ENCODE measurements at places on chromosomes 4 and X.
A peak's percentile ranks its signal among the peaks of the same experiment; 100 is the strongest.

DNA sequence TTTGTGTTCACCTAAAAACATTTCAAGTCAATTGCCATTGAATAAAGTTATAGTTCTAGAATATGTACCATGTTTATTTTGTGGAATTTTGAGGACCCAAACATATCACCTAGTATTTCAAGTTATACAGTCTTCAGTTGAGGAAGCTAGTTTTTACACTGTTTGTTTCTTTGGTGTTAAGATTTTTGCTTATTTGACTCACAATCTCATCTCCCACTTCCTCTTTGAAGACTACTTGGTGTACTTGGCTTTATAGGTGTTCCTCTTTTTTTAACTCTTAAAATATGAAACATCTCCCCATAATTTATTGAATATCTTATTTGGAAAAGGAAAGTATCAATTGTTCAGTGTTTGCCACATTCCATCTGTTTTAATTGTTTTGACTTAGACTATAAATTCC is 675.4 kb downstream of the RAPGEF2 start:
- no peak for DNase-seq

GRCh38 chr4:85946821-85947220 is 413.0 kb downstream of the MAPK10 start:
- no peak for DNase-seq

- DNase-seq, result no peak
These were observed 139.6 kb downstream of the SOWAHB start for GRCh38 chr4:76758290-76758882.

DNA sequence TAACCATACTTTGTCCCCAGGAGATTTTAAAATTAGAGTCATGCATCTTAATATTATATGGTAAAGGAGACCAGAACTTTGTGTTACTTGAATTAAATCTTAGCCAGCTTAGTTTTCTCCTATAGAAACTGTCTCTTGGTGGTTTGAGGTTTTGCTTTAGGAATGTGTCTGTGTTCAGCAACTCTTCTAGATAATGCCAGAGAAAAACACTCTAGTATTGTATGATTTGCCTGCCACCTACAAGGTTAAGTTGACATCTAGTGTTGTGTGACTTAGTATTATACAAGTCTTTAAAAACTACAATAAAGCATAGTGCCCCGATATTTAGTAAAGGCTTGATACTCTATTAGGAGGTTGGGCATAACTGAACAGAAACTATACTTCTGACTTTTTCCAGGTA is 2.1 kb downstream of the UGT8 start:
- DNase-seq, result no peak

DNA sequence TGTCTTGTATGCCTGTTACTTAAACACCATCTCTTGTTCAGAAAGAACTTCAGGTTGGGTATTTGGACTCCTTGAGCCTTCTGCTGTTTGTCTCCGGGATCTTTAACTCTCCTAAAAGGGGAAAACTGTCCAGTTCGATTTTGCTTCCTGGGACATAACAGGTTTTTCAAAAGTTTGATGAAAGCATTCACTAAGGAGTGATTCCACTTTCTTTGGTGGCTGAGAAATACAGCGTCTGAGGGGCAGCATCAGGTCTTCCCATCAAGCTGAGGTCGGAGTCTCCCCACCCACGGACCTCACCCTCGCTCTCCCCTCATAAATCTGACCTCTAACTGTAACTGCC is 1.4 kb downstream of the AFAP1 start:
- no peak for DNase-seq

GRCh38 chrX:131068945-131069719 is 11.0 kb downstream of the ARHGAP36 start:
- DNase-seq, result no peak

DNA sequence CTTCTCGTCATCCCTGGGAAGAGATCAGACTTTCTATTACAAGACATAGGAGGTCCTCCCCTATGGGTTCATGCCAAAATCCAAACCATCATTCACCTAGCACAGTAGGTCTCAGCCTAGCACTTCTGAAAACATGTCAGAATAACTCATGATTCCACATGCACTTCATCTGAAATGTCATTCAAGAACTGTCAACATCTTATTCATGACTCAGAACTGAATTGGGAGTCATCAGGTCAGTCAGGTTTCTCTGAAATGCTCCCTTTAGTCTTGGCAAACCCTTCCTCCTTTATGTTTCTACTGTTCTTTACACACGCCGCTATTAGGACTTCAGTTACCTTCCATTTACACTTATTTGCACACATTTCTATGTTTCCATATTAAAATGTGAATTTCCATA is 67.2 kb downstream of the ANTXR2 start:
- peak; percentile 31 for DNase-seq

- no peak for DNase-seq
These were observed 2.0 kb upstream of the CFAP97 start for GRCh38 chr4:185205697-185206342.

DNA sequence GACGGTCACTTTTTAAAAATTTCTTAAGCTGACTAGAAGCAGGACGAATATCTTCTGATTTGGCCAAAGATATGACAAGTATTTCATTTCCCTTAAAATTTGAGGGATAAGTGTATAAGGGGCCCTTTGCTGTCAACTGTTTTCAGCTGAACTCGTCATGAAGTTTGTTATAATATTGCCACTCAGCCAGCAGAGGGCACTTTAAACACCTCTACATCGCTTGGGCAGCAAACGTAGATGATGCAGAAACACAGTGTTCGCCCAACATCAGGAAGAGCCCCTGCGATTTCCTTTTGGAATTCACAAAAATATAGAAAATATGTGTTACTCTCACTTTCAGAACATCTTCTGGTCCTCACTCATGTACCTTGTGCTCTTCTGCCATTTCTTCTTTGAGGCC is 435.7 kb upstream of the FMR1 start:
- DNase-seq, result no peak

- DNase-seq, result no peak
These were observed 10.5 kb downstream of the WDFY3 start for GRCh38 chr4:84956014-84956413.

DNA sequence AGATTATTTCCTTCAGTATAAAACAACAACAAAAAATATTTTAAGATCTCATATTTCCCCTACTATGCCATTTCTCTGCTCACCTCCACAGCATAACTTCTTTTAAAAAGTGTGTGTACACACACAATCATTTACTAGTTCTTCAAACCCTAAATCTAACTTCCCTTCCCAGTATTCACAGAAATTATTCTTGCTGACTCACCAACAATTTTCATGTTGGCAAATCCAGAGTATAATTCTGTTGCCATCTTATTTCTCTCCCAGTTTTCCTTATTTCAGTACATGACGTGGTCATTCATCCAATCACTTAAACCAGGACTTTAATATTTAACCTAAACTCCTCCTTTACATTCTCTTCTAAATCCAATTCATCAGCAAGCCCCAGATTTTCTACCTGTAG is 11.4 kb upstream of the RAP1GDS1 start:
- no peak for DNase-seq

DNA sequence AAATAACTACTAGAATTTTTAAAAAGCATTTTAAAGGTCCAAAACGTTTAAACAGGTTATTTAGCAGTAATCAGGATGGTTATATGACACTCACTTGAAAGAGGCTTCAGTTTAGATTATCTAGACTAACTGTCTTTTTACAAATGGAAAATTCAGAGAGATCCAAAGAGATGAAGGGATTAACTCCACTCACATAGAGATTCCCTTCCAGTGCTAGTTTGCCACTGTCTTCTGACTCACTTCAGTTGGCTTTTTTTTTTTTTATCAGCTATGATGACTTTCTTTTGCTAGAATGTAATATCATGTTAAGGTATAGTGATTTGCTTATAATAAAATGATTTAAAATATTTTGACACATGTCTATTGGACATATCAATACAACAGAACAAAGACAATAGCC is 43.8 kb downstream of the GALNT7 start:
- DNase-seq, result no peak

DNA sequence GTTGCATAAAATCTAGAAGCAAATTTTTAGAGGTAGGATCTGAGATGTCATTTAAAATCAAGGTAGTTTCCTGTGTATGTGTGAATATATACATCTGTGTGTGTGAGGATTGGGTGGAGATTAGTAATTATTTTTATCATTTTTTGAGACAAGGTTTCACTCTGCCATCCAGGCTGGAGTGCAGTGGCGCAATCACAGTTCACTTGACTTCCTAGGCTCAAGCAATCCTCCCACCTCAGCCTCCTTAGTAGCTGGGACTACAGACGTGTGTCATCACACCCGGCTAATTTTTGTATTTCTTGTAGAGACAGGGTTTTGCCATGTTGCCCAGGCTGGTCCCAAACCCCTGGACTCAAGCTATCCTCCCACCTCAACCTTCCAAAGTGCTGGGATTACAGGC is 188.3 kb downstream of the RAPGEF2 start:
- no peak for DNase-seq

GRCh38 chr4:168632301-168632725 is 135.5 kb downstream of the PALLD start:
- DNase-seq, result no peak

DNA sequence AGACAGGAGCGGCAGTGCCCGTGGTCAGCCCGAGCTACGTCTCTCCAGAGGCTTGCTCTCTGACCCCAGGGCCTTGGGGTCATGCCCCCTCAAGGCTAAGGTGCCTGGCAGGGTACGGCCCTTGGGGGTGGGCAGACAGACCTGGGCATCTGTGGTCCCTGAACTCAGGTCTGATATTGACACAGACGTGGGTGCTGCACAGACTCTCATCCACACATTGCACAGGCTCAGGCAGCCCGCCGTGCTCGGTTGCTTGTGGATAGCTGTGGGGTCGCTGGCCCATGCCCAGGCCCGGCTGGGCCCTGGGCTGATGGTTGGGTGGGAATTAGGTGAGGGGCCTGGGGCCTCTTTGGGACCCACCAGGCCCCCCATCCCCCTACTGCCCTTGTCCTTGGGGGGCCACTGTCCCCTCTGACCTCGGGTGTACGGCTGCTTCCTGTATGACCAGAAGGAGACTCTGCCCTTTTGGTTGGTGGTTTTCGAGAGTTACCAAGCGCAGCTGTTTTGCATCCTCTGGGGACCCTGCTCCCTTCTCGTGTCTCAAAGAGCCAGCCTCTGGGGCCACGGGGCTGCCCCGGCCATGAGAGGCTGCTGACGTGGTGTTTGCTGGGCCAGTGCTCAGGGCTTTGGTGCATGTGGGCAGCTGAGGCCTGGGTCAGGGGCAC is 10.1 kb downstream of the FGFRL1 start:
- no peak for DNase-seq

- DNase-seq, result no peak
These were observed 89.8 kb downstream of the STIM2 start for GRCh38 chr4:26950446-26950845.

DNA sequence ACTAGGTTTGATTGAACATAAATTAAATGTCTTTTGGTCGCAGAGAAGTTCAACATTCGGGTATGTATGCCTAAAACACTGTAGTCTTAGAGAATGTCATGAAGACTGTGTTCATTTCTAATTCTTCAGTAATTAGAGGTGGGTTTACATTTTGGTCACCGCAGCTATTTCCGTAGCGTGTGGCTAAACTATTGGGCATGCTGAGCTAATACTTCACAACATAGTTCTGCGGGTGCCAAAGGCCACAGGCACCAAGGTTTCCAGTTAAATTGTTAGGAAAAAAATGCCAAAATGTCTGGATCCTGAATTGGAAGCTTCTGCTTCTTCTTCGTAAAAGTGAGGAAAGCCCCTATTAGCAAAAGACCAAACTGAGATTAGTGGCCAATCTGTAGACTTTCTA is 25.1 kb downstream of the SMIM31 start:
- DNase-seq, result no peak

- peak; percentile 58 for DNase-seq
These were observed 39.2 kb upstream of the ASMTL start for GRCh38 chrX:1491851-1492349.

DNA sequence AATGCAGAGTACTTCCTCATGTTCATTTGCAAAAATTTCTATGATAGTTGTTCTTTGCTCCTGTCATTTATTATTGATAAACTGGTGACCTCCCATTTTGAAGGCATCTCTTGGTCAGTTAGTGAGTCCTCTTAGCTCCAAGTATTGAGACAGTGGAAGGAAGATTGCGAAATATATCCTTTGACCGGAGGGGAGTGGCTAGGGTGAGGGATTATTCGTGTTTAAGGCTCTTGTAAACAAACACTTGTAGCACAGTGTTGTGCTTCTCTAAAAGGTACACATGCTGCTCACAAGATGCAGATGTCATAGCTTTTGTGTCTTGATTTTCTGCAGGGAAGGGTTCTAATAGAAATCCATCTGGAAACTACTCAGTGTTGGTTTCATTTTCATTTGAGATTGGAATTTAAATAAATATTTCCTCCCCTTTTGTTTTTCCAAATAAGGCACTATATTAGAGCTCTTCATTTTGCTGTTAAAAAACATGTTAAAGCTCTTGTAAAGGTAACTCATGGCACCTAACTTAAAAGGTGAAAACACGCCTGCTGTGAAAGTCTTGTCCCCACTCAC is 21.8 kb downstream of the TXLNG start:
- DNase-seq, result no peak

GRCh38 chr4:159038536-159038935 is 64.3 kb upstream of the RAPGEF2 start:
- no peak for DNase-seq

GRCh38 chr4:69773484-69773883 is 13.1 kb upstream of the SULT1B1 start:
- DNase-seq, result no peak

DNA sequence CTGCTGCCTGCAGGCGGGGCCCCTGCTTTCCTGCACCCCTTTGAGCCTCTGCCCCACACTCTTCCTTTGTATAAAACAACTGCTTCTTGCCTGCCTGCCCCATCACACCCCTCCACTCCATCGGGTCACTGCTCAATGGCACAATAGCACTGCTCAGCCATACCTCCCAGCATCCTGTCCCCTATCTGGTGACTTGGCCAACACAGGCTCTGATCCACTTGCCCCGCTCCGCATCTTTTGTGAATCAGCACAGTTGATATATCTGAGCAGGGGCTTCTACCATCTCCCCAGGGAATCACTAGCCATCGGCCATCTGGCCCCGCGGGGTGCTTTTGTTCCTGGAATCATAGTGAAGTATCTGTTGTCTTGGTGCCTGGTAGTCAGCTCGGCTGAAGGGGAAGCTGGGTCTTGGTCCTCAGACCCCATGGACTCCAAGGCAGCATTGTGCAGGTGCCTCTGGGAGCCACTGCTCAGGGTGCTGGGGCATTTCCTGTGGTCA is 45.3 kb downstream of the MAP7D3 start:
- no peak for DNase-seq

GRCh38 chr4:72283357-72283756 is 251.6 kb downstream of the NPFFR2 start:
- DNase-seq, result no peak

- DNase-seq, result no peak
These were observed 123.7 kb downstream of the CBR4 start for GRCh38 chr4:168886351-168886750.

DNA sequence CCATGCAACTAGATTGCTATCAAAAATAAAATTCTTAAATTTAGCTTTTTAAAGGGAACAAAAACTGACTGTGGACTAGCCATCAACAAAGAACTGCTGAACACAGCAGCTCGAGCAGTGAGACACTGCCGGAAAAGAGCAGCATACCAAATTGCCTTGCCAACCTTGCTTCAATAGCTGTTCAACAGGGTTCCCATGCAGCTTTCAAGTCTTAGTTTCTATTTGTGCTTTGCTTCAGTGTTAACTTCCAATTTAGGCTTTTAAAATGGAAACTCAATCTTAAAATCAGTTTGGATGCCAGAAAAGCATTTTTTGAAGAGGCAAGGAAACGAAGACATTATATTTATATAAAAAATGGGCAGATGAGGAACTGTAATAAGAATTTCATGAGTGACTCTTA is 463.4 kb upstream of the MAGEB18 start:
- DNase-seq, result no peak

Measured in CD4-positive, alpha-beta T cell treated with Interleukin-4 for 4 hours (primary cell).